Right atrium auricular region (tissue), 2 donors: ENCODE measurements at places on chromosomes 6 and 20. TPM values are rescaled to one million over a fixed set of nuclear protein-coding genes. Genes with fewer than 3 reads are reported as not detected.
A peak's percentile ranks its signal among the peaks of the same experiment; 100 is the strongest.

The EBF4 gene
- total RNA-seq: 8.5 TPM

The ECT2L gene
- 1.1 TPM for total RNA-seq

DNA sequence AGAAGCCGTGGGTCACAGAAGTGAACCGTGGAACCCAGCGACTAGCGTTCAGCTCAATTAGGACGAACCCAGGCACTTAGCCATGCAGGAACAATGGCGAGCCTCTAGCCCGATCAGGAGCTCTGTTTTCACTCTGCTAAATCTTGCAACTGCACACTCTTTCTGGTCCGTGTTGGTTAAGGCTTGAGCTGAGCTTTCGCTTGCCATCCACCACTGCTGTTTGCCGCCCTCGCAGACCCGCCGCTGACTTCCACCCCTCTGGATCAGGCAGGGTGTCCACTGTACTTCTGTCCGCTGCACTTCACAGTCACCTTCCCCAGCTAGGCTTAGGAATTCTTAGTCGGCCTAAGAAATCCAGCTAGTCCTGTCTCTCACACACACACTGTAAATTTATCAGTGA, 25.7 kb upstream of the SLC32A1 start:
- DNase-seq: no peak

DNA sequence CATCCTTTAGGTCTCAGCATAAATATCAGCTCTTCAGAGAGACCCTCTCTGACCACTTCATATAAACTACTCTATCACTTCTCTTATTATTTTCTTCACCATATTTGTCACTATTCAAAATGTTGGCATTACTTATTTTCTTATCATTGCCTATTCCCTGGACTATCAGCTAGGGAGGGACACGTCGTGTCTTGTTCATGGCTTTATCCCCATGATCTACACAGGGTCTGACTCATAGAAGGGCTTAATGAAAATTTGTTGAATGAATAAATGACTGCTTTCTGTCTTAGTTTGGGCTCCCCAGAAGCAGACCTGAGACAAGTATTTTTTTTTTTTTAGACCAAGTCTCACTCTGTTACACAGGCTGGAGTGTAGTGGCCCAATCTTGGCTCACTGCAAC, 3.0 kb upstream of the CDK5RAP1 start:
- DNase-seq: no peak

The TRIM40 gene
- not detected for total RNA-seq

DNA sequence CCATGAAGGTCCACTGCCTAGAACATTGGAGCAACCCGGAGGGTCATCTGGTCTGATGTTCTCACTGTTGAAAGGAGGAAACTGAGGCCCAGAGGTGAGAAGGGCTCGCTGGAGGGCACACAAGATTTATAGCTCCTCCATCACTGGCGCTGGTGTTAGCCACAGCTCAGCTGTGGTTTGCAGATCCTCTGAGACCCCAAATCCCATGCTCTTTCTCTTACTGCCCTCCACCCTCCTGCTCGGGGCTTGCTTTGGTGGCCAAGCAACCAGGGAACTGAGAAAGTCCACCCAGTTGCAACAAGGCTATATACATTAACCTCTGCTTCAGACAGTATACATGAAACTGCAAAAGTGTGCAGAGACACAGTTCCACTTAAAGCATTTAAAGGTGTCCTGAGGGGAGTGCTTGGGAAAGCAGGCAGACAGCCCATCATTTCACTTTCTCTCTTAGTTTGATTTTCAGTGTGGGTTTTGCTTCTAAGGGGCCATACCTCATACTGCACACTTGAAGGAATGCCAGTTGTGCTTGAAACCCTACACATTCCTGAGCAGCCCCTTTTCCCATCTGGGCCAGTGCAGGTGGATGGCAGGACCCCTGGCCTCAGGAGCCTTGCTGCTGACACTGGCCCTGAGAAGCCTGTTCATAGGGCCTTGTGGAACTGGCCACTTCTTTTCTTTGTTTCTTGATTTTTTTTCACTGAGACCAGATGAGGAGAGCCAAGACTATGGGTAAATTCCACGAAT, 347.6 kb downstream of the CDC5L start:
- peak; percentile 50 for DNase-seq

- no peak for DNase-seq
Measured at GRCh38 chr6:33967265-33967767, 163.5 kb upstream of the MLN start.

The BPIFB1 gene
- not detected for total RNA-seq
